ENCODE measurements at places on chromosomes 2 and 18.

DNA sequence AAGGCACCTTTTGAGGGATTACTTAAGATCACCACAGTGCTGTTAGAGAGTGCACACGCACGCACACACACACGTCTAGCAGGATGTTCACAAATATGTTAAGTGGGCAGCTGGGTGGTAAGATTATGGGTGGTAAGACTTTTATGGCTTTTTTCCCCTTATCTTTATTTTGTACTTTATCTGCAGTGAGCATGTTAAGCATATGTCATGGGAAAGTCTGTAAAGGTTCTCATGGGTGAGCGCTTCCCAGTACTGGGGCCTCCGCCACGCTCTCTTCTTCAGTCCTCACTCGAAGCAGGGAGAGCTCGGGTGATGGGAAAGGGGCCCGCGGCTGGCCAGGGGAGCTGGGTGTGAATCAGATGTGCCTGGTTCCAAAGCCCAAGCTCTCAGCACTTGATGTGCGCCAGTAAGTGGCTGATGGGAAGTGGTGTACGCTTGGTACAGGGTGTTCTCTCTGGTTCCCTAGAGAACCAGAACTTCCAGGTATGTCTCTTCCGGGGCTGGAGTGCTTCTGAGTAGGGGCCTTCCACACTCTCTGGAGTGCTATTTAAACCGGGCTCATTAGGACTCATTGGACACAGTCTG is 83.9 kb upstream of the YWHAQ start:
- ATAC-seq: no peak

DNA sequence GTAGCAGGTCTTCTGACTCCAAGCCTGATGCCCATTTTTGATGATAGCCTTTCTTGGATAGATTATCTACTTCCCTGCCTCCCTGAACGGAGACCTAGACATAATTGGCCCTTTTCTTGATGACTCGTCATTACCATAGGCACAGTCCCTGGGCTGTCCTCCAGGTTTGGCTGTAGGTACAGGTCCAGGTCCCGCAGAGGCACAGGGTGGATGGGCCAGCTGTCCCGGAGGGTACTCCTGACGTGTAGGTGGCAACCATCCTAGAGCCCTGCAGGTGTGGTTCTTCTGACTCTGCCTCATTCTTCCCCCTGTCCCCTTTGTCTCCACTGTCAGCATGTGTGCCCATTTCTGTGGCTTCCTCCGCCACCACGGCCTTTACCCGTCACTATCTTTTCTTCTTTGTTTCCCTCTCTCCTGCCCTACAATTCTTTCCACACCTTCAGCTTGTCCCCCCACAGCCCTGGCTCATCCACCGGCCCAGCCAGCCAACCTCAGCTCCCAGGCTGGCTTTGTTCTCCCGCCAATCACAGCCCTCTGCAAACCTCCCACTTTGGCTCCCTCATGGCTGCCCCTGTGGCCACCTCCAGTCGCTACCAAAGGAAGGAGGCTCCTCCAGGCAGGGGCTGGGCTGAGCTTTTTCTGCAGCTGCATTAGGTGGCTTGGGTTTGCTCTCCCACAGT is 102.8 kb downstream of the SMAD7 start:
- ATAC-seq: no peak

- no peak for ATAC-seq
Measured at GRCh38 chr2:172777431-172777830, 41.8 kb downstream of the RAPGEF4 start.

- ATAC-seq: no peak
Measured at GRCh38 chr2:170420961-170421687, 243.2 kb downstream of the MYO3B start.

- no peak for ATAC-seq
Measured at GRCh38 chr2:227373389-227373788, 5.7 kb downstream of the TM4SF20 start.

GRCh38 chr18:46276748-46277147 is 172.6 kb downstream of the HAUS1 start:
- no peak for ATAC-seq

DNA sequence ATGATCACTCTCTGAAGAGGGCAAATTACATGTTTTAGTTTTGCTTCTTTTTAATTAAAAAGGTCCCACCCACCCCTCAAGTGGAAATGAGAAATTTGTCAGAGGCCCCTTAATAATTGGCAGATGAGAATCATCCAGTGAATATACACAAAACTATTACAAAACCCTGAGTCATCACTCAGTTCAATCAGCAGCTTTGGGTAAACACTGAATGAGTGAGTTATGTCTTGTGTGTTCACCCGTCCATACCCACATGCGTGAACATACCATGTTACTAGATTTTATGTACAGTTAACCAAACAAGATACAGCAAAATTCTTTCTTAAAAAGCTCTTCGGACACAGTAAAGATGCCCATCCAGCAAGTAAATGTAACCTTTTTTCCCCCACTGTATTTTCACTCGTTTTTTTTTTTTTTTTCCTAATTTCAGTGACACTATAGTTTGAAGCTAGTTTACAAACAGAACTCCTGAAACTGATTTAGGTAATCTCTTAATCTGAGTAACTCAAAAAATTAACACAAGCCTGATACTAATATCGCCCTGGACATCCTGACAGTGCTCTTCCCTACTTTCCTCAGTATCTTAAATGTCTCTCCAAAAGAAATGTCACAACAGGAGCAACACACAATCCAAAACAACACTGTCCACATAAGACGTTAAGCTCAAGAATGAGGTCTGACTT is 1.4 kb downstream of the PSME4 start:
- ATAC-seq: peak; percentile 68
